Mesenteric fat pad (tissue), 1 donor: ENCODE measurements at places on chromosomes 3 and 15. TPM values are rescaled to one million over a fixed set of nuclear protein-coding genes. Genes with fewer than 3 reads are reported as not detected.

SCN11A gene
- 0.32 TPM for total RNA-seq

KBTBD13 gene
- total RNA-seq, result not detected

- DNase-seq, result no peak
Observed at GRCh38 chr3:101720851-101721840, 3.3 kb upstream of the CEP97 start.

MORC1 gene
- not detected for total RNA-seq

DNA sequence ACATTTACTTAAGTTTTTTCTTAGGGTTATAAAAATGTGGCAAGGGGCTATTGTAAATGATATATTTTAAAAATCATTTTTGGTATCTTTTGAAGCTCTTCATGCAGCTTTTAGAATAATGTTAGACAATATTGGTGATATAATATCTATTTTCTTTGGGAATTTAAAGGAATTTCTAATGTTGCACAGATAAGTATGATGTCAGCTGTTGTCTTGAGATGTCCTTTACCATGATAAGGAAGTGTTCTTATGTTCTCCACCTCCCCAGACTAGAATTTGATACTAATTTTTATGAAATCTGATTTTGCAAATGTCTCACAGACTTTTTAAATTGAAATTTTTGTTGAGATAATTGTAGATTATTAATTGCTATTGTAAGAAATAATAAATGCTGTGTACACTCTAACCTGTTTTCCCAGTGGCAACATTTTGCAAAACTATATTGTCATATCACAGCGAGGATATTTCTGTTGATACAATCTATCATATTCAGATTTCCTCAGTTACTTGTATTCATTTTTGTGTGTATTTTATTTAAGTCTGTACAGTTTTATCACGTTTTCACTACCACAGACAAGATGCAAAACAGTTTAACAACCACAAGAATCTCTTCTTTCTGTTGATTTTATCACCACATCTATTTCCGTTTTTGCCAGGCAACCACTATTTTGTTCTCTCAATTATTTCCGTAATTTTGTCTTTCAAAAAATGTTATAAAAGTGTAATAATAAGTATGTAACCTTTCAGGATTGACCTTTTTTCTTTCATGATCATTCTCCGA is 55.4 kb downstream of the SPRED1 start:
- no peak for DNase-seq

DNA sequence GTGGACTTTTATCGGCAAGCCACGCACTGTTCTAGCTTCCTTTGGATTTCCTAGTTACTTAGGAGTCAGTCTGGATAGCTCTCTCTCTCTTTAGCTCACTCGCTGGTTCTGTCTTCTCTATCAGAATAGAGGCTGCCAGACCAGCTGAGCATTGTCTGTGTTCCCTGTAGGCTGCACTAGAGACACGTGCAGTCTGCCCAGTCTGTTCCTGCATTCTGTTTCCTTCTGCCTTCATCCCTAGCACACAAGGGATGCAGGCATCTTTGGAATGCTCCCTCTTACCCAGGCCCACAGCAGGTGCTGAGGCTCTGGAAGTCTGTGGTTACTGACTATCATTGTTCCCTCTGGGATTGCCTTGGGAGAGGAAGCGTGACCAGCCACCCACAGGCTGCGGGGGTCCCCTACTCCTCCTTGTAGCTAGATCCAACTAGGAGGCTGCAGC is 322.8 kb downstream of the ZNF621 start:
- no peak for DNase-seq

DNA sequence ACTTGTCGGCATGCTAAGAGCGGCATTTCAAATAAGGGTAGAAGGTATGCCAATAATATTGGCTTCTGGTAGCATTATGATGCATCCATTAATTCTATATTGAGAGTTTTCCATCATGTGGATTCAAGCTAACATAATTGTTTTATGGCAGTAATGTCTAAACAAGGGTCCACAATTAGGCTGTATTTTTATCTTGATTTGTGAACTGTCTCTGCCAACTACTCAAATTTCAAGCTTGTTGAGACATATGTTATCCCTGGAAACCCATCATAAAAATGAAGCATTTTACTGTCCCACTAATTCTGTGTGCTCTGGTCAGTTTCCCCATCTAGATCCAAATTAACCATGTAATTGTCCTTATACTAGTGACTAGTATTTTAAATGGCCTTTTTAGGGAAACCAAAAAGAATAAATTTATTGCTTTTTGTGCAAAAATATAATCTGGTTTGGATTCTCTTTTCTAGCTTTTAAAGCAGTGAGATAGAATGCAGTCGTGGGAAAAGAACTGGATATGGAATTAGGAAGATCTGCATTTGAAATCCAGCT is 1.2 kb upstream of the OSTN start:
- DNase-seq, result no peak

CSPG4 gene
- total RNA-seq, result 105 TPM

GRCh38 chr3:27312044-27312668 is 57.0 kb downstream of the NEK10 start:
- no peak for DNase-seq

ECE2 gene
- not detected for total RNA-seq

- DNase-seq, result no peak
Observed at GRCh38 chr3:8359133-8359532, 142.5 kb upstream of the LMCD1 start.

DNA sequence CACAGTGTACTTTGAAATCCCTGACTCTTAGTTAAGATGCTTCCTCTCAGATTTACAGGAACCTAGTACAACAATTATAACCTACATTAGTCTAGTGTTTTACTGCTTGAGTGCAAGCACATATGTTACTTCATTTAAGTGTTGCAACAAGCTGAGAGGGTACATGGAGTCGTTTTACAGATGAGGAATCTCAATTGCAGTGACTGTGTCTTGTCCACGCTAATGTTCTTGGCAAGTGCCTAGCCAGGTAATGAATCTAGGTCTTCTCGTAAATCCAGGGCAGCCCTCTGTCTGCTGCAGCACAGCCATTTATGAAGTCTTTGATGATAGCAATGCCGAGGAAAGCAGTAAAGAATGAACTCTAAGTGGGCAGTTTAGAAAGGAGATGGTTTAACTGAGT is 384.4 kb upstream of the ARPP21 start:
- no peak for DNase-seq

DNA sequence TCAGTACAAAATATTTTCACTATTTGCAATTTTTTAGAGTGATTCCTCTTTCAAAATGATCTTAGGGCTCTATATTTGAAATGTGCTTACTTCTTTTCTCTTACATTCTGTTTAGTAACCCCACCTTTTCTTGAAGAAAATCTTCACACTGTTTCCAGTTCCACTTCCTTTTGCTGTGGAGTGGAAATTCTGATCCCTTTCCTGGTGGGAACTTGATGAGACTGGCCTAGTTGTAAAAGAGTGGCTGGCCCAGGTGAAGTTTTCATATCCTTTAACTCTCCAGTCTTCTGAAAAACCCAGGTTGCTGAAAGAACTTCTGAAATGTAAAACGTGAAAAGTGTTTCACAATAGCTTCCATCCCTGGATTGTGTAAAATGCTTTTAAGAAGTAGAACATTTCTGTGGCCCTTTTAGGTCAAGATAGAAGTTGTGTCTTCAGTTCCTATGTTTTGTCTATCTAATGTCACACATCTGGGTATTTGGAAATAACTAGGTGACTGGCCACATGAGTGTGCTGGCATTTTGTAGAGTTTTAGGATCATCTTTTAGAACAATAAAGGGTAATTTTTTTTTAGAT is 84.8 kb upstream of the LRIG1 start:
- DNase-seq, result no peak

DNA sequence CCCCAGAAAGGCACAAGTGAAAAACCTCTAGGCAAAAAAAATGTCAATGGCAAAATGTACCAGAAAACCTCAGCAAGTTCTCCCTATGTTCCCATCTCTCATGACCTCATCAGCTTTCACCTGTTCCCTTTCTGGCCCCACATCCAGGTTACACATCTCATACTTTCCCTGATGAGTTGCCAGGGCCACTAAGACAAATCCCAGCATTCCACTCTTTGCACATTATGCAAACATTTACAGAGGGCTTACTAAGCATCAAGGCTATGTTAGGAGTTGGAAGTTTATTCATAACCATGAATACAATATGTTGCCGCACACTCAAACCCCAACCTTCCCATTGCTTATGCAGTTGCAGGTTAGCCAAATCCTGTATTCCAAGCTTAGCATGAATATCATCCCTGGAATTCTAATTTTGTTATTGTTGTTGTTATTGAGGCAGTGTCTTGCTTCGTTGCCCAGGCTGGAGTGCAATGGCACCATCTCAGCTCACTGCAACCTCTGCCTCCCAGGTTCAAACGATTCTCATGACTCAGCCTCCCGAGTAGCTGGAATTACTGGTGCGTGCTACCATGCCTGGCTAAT is 129.3 kb upstream of the UBE2E2 start:
- DNase-seq, result no peak

GRCh38 chr3:129506231-129506742 is 22.2 kb upstream of the RHO start:
- DNase-seq, result no peak

TM6SF1 gene
- 12.4 TPM for total RNA-seq

GRCh38 chr3:161700998-161701397 is 204.4 kb downstream of the OTOL1 start:
- no peak for DNase-seq

DNA sequence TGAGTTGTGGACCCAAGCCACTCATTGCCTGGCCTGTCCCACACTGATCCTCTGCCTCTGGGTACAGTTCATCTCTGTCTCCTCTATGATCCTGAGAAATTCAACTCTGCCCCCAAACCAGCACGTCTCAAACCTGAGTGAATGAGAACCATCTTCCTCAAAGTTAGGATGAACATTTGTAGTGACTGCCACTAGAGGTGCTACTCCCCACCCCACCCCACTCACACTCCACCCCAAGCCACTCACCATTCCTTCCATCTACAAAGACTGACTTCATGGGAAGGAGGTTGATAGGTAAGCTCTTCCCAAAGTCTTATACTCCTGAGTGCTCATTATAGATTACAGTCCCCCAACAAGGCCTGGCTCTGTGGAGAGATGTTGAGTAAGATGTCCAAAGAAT is 43.8 kb downstream of the NEK10 start:
- DNase-seq, result no peak

HRH1 gene
- 3.8 TPM for total RNA-seq

DNA sequence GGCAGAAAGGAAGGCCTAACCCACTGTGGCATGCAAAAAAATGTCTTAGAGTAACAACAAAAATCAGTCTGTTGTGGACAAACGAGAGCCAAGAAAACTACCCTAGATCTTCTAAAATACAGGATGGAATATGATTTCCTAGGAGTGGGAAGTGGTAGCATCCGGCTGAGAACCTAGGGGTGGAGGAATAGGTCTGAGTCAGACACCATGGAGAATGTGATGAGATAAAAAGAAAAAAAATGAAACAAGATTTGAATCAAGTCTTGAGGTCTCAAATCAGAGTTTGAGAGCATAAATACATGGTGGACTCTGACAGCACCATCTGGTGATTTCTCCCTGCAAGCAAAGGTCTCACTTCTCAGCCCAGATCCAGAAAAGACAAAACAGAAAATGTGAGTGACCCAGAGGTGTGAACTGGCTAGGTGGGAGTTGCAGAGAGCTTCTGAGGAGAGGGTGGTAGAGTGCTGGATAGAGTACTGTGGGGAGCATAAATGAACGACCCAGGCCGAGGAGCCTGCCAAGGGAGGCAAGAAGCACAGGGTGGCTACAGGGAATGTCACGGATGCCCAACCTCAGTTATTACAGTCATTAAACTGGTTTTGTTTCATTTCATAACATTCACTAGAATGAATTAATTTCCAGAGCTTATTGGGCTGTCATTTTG is 27.6 kb upstream of the VEPH1 start:
- DNase-seq, result no peak

DNA sequence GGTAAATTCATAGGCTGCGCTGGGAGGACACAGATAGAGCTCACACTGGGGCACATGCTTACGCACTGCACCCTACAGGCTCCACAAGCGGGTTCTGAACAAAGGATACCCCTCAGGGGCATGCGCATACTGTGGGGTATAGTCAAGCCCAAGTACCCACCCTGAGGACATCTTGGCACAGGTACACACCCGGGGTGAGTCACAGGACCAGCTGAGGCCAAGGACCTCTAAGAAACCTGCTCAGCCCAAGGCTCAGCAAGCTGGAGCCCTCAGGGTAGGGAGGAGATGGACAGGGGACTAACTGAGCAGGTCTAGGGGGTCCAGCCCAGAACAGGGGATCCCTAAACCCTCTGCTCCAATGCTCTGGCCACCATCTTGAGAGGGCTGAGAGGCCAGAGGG is 3.3 kb downstream of the SHISA5 start:
- DNase-seq, result no peak

- DNase-seq, result no peak
Observed at GRCh38 chr15:33236841-33237509, 42.5 kb upstream of the FMN1 start.

GRCh38 chr3:61964566-61964965 is 403.2 kb downstream of the PTPRG start:
- no peak for DNase-seq

DNA sequence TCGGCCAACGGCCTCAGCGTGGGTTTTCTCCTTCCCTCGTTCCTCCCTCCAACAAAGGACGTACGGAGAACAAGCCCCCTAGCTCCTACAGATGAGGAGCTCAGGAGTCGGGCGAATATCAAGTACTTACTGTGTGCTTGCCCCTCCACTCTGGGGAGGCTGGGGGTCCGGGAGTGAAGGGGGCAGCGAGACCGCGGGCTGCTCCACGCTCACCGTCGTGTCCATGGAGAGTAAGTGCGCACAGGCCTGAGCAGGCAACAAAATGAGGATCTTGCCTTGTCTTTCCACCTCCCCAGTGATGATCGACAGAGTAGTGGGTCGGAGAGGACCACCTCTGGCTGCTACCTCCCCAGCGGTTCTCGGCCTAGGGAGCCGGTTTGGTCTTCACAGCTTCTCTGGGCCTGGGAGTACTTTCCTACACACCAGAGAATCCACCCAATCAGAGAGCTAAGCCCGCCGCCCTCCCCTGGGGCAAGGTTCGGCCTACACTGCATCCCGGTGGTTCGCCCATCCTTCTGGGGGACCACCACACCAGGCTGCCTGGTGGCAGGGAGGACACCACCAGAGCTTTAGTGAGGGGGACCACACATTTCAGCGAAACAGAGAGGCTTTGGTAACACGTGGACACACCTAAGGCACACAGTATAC is 603 bp upstream of the TRANK1 start:
- DNase-seq, result no peak

GOLGA6D gene
- not detected for total RNA-seq

GRCh38 chr3:51269466-51269865 is 115.6 kb upstream of the MANF start:
- DNase-seq, result no peak

PPP2R3A gene
- 7.8 TPM for total RNA-seq

- no peak for DNase-seq
Observed at GRCh38 chr3:126936853-126937425, 46.0 kb upstream of the PLXNA1 start.

DNA sequence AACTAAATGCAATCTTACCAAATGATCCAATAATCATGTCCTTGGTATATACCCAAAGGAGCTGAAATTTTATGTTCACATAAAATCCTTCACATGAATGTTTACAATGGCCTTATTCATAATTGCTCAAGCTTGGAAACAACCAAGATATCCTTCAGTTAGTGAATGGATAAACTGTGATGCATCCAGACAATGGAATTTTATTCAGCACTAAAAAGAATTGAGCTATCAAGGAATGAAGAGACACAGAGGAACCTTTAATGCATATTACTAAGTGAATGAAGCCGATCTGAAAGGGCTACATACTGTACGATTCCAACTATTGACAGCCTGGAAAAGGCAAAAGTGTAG is 168.4 kb downstream of the PDE8A start:
- DNase-seq, result no peak

SLC28A1 gene
- total RNA-seq, result 0.19 TPM
